H4 (cell line): ENCODE measurements at places on chromosomes 5 and 9. TPM values are rescaled to one million over a fixed set of nuclear protein-coding genes. Genes with fewer than 3 reads are reported as not detected.

DNA sequence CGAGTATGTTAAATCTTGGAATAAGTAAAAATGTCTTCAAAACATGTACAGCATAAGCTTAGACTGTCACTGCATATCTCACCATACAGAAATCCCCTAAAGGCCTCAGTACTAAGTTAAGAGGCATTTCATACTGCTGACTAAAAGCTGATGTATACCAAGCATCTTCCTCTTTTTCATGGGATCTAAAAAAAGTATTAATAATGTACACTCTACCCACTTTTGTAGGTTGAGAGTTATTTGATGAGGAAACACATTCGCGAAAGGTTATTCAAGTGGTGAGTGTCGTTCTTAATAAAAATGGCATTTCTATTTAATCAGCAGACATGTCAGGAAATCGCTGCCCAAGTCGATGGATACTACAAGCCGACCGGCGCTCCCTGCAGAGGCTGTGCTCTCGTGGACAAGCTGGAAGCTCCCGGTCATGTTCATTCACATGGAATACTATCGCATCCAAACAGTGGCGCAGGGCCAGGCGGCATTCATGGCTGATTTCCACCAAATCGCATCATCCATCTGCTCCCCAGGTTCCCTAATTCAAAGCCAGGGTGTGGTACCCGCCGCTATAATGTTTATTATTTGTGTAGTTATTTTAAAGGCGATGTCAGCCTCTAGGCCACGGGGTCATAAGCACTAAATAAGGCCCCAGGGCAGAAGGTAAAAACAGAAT is 724 bp downstream of the SGTB start:
- DNase-seq, result peak; percentile 34

DNA sequence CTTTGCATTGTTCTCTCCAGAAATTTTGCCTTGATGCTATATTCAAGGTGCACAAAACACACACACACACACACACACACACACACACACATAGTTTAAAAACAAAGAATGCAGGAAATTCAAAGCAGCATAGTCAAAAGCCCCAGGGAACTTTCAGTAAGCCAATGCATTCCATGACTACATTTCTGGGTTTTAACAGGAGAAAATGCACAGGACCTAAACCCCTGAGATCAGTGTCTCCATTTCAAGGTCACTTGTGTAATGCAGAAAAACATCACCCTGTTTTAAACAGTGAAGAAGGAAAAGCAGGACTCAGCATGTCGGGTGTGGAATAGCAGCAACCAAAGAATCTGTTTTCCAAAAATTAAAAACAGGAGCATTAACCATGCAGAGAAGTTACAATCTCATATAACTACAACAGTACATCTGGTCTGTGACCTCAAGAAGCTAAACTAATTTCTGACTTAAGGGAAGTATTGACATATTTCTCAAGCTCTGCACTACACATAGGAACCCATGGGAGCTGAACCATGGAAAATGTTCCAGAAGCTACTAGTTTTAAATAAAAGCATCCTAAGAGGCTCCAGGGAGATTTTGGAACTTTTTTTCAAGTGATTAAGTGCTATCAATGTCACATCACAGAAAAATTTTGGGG is 296.7 kb downstream of the HINT1 start:
- no peak for DNase-seq

DNA sequence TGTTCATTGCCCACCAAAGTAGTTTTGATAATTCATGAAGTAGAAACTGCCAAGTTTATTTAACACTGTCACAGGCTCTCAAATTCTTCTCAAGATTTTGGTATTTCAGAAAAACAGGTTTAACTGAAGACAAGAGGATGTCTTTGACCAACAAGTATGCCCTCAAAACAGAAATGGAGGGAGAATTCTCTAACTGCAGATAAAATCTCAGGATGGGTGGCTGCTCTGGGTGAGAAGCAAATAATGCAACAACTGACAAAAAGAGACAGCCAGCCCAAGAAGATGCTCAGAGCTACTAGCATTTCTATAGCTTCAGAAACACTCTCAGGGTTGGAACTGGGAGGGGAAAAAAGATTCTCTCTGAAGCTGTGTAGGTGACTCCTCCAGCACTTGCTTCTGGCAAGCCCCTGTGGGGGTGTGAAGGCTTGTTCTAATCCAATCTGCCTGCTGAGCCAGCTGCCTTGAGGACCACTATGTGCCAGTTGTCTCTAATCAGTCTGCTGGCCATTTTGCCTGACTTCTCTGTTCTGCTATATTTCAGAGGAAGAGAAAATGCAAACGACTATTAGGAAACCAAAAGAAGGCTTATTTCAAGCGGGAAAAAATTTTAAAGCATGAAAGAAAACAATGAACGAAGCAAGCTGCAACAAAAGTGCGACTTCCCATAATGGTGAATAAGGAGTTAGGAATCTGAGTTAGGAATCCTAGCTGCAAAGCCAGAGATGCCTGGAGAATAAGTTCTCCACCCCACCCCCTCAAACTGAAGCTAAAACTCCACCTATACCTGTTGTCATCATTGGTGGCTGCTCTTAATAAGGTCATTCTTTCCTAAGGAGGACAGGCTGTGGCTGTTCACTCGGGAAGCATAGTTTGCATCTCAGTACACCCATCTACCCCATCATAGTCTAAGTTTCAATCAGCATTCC is 147.5 kb downstream of the GNAQ start:
- no peak for DNase-seq

GRCh38 chr9:4718911-4719310 is 22.1 kb downstream of the AK3 start:
- DNase-seq, result no peak

Gene NUDT12
- 9.9 and 15.9 TPM in 2 replicates for total RNA-seq

Gene TSSK1B
- not detected in 2 replicates for total RNA-seq

DNA sequence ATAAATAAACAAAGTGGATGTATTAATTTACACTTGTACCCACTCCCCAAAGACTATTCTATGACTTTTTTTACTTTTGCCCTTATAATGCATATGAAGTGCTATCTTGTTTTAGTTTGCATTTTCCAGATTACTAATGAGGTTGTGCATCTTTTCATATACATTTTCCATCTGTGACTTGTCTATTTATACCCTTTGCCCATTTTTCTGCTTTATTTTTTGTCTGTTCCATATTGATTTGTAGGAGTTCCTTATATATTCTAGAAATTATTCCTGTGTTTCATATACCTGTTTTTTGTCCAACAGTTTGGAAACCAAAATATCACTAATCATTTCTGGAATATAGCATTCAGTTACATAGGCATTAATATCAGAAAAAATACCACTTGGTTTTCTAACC is 54.0 kb upstream of the SLC30A5 start:
- DNase-seq, result no peak

DNA sequence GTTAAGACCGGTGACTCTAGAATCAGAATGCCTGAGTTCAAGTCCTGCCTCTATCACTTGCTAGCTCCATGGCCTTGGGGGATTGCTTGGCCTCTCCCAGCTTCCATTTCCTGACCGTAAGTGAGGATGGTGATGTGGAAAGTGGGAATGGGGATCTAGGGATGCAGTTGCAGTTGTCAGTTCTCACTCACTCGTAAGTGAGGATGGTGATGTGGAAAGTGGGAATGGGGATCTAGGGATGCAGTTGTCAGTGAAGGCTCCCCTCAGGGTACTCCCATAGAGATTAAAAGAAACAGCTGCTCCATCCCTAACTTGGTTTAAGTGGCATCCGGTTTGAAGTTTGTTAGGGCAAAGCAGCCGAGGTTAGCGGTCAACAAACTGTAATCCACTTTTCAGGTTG is 3.0 kb upstream of the IL9 start:
- DNase-seq, result no peak

Gene EGR1
- 5.5 and 9.3 TPM in 2 replicates for total RNA-seq

- DNase-seq, result no peak
These were observed 122.9 kb downstream of the KDM4C start for GRCh38 chr9:6880626-6881025.

DNA sequence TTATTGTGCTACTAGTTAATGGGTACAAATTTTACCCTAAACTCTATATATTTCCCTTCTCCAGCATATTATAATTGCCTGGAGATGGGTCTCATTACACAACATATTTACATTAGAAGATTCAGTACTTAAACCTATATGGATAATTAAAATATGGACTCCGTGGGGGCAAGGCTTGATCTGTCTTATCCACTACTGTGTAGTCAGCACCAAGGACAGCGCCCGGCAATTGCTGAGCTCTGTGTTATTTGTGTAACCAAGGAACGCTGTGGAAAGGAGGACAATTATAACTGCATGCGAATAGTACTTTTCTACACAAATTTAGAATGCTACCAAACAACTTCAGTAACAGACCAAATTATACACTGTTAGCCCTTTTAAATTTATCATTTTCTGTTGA is 77.7 kb downstream of the DNAH5 start:
- DNase-seq, result peak; percentile 42

GRCh38 chr5:141743866-141744272 is 61.8 kb upstream of the ARAP3 start:
- no peak for DNase-seq

DNA sequence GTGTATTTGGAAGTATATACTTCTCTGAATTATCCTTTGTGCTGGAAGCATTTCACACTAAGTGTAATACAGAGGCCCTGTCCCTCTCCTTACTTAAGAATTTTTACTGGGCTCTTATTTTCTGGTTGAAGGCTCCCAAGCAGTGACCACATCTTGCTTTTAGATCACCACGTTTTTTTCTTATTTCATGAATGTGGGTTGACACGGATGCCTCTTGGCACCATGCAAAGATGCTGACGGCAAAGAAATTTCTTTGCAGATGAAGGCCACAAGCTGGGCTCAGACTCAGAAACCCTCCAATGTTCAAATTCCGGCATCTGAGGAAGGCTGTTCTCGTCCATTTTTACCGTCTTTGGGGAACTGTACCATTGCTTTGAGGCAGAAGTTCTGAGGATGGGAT is 168.5 kb downstream of the HMHB1 start:
- no peak for DNase-seq

- DNase-seq, result no peak
These were observed 64.1 kb downstream of the PJA2 start for GRCh38 chr5:109345699-109346098.

GRCh38 chr5:35881758-35882157 is 25.1 kb downstream of the IL7R start:
- DNase-seq, result no peak

Gene CBY3
- not detected in 2 replicates for total RNA-seq

GRCh38 chr9:123686131-123686828 is 243.6 kb downstream of the DENND1A start:
- DNase-seq, result no peak

Gene SPATA31C1
- not detected in 2 replicates for total RNA-seq

DNA sequence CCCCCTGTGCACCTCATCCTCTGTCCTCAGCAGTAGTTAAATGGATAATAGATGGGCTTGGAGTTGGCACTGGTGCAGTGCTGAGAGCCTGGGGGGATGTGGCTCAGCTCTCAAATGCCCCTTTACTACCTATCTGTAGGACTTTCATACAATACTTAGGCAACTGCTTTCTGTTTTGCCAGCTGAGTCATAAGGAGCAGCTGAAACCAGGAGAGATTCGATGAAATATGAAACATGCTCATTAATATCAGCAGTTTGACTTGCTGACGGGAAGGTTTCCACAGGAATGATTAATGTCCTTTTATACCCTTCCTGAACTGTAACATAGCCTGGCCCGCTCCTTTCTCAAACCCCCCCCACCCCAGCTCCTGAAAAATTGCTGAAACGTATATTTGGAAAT is 142.6 kb downstream of the SAXO1 start:
- DNase-seq, result no peak

Gene CYLC2
- total RNA-seq, result not detected in 2 replicates

Gene RECK
- 14.3 and 16.7 TPM in 2 replicates for total RNA-seq

Gene NEUROG1
- total RNA-seq, result not detected in 2 replicates

DNA sequence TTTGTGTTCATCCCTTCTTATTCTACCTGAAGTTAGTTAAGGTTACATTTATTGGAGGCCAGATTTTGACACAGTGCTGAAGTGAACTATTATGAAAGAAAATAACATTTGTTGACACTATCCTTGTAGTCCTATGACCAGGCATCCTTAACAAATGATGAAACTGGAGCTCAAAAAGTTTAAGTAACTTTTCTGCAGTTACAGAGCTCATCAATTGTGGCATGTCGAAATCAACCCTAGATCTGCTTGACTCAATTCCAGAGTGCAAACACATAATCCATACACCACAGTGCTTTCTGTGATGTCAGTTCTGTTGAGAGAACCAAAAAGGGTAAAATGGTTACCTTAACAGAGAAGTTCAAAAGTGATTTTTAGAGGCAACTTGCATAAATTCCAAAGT is 28.6 kb downstream of the KCNN2 start:
- DNase-seq, result no peak
